ENCODE measurements at places on chromosomes 7 and 10. TPM values are rescaled to one million over a fixed set of nuclear protein-coding genes. Genes with fewer than 3 reads are reported as not detected.

Gene EMX2
- not detected for total RNA-seq

DNA sequence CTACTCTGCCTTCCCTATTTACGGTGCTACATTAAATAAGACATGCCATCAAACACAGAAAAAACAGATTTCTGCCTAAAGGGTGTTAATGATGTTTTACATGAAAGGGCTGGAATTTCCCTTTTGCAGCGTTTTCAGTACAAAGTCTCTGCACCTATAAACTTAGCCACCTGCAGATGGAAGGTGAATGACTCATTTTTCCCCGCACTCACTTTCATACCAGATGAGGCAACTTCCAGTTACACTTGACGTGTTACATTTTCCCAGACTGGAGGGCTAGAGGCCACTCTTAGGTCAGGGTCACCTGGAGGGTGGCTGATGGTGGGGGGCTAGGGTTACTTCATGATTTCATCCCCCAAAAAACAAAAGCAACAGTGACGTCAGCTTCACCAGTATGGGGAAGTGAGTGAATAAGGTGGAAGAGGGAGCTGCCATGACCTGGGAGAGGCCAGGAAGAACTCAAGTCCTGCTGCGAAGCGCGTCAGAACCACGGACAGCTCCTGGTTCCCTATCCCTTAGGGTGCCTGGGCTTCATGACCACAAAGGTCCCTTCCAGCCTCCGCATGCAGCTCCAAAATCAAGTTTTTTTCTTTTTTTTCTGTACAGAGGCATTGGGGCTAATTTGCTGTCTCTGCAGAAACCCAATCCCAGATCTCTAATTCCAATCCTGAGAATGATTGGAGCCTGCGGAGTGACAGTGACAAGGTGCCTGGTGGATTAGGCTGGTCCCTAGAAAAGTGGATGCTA lies 94.0 kb downstream of the ADARB2 start:
- no peak for DNase-seq

Gene SPAM1
- not detected for total RNA-seq

DNA sequence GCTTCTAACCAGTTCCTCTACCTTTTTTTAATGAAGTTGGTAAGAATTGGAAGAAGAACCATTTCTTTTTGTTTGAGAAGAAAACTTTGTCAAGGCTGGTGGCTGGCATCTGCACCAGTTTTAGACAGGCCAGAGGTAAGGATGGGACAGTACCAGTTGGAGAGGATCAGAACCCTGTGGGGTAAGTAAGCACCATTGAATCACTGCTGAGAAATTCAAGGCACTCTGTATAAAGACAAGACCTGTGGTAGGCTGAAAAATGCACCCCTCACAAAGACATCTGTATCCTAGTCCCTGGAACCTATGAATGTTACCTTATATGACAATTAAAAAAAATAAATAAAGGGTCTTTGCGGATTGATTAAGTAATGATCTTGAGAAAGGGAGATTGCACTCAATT lies 166.7 kb upstream of the NRP1 start:
- DNase-seq = no peak

GRCh38 chr10:45433716-45434469 lies 59.9 kb downstream of the ALOX5 start:
- no peak for DNase-seq

DNA sequence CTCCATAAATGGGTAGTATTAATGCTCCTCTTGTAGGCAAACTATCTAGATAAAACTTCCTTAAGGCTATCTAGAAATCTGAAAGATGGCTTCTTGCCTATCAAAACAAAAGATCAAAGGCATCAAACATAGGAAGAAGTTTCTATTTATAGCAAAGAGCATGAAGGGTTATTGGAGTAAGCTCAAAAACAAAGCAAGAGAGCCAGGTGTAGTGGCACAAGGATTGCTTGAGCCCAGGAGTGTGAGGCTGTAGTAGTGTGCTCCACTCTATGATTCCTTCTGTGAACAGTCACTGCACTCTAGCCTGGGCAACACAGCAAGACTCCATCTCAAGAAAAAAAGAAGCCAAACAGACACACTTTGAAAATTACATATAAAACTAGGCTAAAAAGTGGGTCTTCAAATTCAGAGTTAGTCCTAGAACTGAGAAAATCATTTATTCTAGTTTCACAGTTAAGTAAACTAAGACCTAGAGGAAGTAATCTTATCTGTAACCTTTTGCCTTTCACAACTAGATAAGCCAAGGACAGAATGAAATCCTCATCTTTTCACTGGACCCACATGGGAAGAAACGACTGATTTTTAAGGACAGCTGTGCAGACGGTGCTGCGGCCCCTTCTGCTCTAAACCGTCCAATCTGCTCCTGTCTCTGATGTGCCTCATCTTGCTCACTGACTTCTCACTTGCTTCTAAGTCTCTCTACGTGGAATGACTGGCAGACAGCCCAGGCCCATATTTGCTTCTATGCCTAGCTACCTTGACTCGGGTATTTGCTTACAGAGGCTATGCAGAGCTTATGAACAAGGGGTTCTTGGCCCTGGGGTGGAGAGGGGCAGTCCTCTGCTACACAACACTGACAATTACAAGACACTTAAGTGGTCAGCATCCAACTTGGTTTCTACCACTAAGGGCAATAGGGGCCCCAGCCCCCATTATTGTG lies 50.0 kb downstream of the ESYT2 start:
- no peak for DNase-seq

Gene TUBAL3
- 0.73 TPM for total RNA-seq

- no peak for DNase-seq
Observed at GRCh38 chr10:126508535-126509040, 120.3 kb upstream of the ADAM12 start.

- DNase-seq = no peak
Observed at GRCh38 chr10:72639441-72639873, 13.6 kb upstream of the MICU1 start.

Data from mammary epithelial cell (primary cell).